ENCODE measurements at places on chromosomes 16 and 17.

GRCh38 chr17:18920911-18921441 lies 31.0 kb upstream of the SLC5A10 start:
- no peak for DNase-seq

GRCh38 chr17:8455665-8456209 lies 20.1 kb downstream of the NDEL1 start:
- DNase-seq = no peak

GRCh38 chr17:2363851-2364762 lies 26.8 kb downstream of the SGSM2 start:
- peak; percentile 43 for DNase-seq

GRCh38 chr17:77965352-77965751 lies 6.8 kb downstream of the TNRC6C start:
- no peak for DNase-seq

DNA sequence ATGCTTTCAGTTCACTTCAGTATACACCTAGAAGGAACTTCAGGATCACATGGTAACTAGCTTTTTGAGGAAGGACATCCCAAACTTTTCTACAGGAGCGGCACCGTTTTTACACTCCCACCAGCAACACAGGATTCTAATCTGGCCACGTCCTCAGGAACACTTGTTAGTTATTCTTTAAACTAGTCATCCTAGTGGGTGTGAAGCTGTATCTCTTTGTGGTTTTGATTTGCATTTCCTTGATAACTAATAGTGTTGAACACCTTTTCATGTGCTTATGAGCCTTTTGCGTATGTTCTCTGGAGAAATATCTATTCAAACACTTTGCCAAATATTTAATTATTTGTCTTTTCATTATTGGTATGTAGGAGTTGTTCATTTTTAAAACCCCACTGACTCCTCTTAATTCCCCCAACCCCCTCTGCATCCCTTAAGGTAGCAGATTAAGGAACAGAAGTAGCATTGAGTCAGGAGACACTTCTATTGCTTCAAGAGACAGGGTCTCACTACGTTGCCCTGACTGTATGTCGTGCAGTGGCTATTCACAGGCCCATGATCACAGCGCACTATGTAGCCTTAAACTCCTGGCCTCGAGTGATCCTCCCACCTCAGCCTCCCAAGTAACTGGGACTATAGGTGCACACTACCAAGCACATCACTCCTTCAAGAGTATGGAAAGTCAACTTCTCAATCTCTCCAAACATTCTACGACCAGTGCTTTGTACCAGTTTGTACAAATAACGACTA lies 25.4 kb downstream of the YWHAE start:
- no peak for DNase-seq

- no peak for DNase-seq
These were observed 21.0 kb upstream of the RBFOX3 start for GRCh38 chr17:79631640-79632431.

- no peak for DNase-seq
These were observed 172.8 kb upstream of the WSCD1 start for GRCh38 chr17:5897275-5897911.

DNA sequence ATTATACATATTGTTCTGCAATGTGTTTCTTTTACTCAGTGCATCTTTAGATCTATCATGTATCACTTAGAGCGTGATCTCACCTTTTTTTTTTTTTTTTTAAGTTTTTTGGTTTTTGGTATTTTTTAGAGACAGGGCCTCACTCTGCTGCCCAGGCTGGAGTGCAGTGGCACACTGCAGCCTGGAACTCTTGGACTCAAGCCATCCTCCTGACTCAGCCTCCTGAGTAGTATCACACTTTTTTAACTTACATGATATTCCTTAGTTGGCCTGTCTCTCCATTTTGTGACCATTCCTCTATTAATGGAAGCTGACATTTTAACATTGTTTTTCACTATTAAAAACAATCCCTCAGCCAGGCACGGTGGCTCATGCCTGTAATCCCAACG lies 4.7 kb upstream of the MPO start:
- DNase-seq = no peak

DNA sequence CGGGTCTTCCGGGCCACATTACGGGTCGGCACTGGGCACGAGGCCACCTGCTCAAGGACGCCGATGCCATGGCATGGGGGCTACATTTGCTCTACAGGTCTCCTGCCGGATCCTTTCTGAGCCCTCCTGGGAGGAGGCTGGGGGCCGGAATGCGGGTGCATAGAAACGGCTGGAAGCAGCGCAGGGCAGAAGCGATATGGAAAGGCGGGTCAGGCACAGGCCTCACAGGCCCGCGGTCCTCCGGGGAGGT lies 28.4 kb downstream of the AXIN1 start:
- DNase-seq = no peak

DNA sequence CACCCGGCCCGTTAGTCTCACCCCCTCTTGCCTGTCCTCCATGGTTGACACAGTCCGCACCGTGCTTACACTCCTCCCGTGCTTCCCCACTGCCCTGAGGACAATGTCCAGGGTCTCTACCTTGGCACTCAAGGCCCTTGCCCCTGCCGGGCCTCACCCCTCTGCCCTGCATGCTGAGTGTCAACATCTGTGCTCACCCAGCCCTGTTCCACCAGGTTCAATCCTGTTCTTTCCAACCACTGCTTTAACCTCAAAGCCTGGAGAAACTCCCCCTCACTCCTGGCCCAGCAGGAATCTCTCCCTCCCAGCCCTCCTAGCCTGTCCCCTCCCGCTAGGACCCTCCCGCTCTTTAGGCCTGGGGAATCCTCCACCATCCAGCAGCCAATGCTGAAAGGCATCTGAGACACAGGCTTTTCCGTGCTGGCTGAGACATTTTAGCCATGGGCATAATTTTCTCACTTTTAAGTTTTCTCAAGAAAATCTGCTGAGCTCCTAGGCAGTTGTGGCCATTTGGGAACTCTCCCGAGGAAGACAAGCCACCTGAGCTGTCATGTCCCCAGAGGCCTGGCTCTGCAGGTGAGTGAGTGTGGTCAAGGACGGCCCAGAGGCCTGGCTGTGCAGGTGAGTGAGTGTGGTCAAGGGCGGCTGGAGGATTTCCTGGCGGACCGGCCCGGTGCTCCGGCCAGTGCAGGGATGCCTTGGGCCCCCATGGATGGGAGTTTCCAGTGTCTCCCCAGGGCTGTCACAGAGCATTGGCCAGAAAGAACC lies 10.8 kb upstream of the P2RX1 start:
- no peak for DNase-seq

DNA sequence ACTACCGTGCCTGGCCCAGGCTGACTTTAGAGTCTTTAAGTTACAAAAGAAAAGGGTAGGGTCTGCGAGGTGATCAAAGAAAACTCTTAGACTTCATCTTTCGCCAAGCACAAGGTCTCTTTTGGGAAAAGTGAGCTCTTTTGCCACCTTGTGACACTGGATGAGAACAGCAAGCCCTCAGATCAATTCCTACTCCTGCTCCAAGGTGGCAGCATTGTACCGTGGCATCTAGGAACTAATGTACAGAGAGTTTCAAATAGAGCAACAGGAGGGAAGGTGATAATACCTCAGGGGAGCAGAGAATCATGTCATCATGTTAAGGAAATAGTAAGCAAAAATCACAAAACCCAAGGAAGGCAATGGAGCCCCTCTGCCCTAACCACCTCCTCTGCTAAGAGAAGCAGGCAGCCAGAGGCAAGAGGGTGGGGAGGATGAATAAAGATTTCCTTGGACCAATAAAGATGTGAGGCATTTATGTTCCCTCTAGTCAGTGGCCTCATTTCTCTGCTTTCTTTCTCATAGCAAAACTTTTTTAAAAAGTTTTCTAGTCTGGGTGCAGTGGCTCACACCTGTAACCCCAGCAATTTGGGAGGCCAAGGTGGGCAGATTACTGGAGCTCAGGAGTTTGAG lies 2.1 kb upstream of the C17orf78 start:
- peak; percentile 52 for DNase-seq

DNA sequence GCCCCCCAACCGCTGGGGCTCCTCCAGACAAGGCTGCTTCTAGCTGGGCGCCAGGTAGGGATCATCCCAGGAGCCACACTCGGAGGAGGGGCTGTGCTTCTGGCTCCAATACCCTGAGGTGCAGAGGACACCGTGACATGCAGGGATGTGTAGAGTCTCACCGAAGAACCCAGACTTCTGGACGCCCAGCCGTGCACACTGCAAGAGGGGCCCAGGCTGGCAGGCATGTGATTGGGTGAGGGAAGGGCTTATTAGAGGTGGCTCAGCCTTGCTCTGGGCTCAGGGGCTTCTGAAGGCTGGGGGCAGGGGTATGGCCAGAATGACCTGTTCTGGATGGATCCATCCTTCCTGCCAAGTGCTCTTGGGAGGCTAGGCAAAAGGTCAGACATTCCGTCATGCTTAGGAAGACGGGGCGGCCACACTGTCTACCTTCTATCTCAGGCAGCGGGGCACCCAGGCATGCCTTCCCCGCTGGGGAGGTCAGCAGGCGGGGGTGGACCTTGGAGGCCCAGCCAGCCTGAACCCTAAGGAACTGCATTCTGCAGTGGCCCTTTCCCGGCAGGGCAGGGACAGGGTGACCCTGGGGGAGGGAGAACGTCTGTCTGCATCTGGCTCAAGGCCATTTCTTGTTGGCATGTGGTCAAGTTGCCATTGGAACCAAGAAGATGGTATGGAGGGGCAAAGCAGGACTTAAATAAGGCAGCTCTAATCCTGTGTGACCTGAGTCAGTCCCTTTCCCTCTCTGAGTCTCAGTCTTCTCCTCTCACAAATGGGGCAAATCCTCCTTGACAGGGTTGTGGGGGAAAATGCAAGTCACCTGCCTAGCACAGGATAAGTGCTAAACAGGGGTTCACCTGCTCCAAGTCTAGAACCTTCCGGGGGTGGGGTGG lies 5.8 kb upstream of the ADGRG1 start:
- DNase-seq = no peak

DNA sequence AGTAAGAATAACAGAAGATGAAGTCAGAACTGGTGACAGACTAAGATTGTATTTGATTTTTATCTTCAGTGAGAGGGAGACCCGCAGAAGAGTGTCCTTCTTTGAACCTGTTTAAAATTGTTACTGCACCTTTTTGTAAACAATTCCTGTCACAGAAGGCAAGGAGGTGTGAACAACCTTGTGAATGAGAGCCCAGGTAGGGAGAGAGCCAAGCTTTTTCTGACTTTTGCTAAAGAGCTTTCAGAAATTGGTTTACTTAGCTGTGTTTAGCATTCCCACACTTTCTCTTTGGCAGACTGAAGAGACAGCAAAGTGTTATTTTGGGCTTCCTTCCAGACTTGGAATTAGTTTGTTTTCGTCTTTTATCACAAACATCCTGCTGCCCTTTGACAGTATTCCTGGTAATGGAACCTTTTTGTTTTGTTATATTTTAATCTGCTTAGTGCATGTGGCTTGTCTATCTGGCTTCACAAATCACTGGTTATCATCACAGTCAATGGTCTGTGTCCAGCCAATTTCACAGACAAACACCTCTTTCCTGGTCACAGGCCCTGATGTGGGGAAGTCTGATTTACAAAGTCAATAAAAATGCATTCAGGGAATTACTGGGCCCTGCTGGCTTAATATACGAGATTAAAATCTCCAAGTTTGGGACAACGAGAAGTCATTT lies 85.7 kb upstream of the HS3ST2 start:
- peak; percentile 18 for DNase-seq

DNA sequence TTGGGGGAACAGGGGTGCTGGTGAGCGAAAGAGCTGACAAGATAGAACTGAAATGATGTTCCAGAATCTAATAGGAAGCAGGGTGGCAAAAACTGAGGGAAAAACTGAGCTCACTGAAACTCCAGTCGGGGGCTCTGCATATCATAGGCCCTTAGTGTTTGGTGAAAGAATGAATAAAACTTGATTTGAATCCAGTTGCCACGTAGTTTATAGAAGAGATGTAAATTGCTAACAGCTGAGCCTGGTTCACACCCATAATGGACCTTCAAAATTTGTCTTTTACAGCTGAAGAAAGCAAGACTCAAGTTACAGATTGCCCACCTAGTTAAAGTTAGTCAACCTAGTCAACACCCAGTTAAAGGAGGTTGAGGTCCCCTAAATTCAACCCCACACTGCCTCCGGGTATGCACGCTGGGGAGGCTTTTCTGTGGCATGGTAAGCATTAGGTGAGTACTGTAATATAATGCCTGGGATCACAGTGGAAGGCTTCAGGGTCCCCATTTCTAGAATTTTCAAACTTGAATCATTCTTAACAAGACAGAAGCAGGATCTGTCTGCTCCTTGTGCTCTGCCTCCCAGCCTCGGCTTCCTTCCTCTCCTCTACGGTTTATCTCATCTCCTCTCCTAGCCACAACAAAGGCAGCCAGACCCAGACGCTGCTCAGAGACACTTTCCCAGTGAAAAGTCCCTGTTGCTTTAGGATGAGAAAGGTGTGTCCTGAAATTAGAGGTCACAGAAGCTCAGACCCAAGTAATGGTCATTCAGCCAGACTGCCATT lies 26.9 kb upstream of the SUPT4H1 start:
- DNase-seq = no peak

DNA sequence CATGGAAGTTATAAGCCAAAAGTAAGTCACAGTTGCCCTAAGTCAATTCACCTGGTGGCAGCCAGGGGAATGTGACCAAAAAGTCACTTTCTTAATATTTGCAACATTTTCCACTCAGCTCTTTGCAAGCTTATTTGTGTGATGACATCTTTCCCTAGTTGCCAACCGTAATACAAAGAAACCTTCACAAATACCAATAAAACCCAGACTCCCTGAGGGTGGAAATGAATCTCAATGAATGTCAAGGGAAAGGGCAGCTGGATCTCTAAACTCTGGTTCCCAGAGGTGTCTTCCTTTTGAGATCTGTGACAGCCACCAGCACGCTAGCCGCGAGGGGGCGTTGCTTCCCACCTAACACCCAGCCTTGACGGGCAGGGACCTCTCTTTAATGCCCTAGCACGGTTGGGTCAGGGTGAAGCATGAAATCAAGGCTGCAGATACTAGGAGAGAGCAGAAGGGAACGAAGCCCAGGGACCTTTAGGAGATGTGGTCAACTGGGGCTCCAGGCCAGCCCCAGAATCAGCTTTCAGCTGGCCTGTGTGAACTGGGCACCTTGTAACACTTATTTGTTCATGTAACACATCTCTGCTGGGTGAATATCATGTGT lies 82.2 kb downstream of the CMC2 start:
- DNase-seq = no peak

DNA sequence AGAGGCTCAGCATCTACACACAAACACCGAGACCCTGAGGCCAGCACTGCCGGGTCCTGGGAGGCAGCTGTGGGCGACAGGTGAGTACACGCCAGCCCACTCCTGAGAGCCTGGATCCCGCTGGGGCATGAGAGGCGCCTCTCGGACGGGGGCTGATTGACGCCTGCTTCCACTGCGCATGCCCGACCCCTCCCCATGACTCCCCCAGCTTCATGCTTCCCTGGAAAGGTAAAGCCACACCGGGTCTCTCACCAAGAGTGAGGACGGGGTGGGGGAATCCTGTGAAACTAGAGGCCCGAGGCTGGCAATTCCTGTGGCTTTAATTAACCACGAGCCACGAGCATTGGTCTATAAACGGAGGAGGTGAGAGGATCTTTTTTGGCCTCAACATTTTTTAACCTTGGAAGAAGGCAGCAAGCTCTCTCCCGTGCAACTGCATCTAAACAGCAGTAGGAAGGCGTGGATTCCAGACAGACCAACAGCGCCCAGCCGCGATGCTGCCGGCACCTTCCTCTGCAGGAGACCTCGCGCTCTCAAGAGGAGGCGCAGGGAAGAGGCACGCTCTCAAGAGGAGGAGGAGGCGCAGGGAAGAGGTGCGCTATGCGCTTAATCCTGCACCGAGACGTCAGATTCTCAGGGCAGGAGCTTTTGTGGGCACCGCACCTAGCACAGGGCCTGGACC lies 71.8 kb upstream of the METRNL start:
- DNase-seq = no peak

GRCh38 chr17:30782206-30782605 lies 42.3 kb downstream of the CRLF3 start:
- DNase-seq = no peak

- no peak for DNase-seq
These were observed at the start of gene CENPT for GRCh38 chr16:67847064-67847861. Gene CENPT (minus strand): TSS chr16:67847693. CDS start chr16:67833859, 13,834 bp downstream.
